Small intestine (tissue), 16 donors: ENCODE measurements at places on chromosomes 13 and 19. TPM values are rescaled to one million over a fixed set of nuclear protein-coding genes. Genes with fewer than 3 reads are reported as not detected.

GRCh38 chr19:29096896-29097295 is 116.1 kb downstream of the UQCRFS1 start:
- DNase-seq = no peak

DNA sequence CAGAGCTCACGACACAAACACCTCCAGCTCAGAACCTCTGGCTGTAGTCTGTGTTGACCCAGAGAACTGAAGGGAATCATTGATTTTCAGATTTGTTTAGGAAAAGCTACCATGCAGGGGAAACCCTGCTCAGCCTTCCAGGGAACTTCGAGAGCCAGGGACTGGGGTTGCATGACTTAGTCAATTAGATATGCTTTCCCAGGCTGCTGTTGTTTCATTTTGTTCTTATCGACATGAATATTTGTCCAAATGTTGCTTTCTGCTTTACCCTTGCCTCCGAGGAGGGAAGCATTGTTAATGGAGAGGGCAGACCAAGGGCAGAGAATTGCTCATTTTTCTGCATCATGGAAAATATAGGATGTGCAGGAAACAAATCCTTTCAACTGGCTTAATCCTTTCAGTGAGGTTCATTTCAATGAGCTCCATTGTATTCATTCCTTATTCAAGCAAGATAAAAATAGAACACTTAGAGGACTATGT is 82.5 kb downstream of the KLF5 start:
- DNase-seq = peak; percentile 22

GRCh38 chr13:97220151-97220900 is 1.8 kb upstream of the MBNL2 start:
- no peak for DNase-seq

DNA sequence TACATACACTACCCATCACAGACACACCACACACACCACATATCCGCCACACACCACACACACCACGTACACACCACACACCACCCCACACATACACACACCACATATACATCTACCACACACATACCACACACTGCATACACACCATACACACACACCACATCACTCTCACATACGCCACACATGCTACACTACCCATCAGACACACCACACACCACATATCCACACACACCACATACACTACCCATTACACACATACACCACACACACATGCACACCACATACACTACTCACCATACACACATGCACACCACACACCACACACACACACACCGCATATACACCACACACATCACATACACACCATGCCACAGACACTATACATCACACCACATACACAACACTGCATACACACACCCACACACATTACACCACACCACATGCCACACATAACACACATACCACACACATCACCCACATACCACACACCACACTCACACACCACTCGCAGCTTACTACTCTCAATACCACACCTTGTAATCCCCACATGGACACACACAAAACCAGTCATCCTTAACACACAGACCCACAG is 9.5 kb downstream of the ERFL start:
- no peak for DNase-seq

- DNase-seq = no peak
Observed at GRCh38 chr19:46626446-46626845, 1.6 kb upstream of the PTGIR start.

GRCh38 chr13:99332456-99332855 is 25.3 kb upstream of the GPR183 start:
- no peak for DNase-seq

- DNase-seq = no peak
Observed at GRCh38 chr13:40189426-40189825, 477.0 kb downstream of the FOXO1 start.

GRCh38 chr13:110343241-110343865 is 36.3 kb downstream of the COL4A2 start:
- DNase-seq = no peak

GRCh38 chr19:52138278-52138982 is 1.3 kb downstream of the ZNF616 start:
- DNase-seq = peak; percentile 16

- peak; percentile 69 for DNase-seq
Observed at GRCh38 chr19:45591004-45591637, 6.5 kb upstream of the OPA3 start.

- no peak for DNase-seq
Observed at GRCh38 chr19:46972311-46972710, 47.3 kb upstream of the NPAS1 start.

GRCh38 chr13:76884186-76884906 is 1.9 kb downstream of the KCTD12 start:
- no peak for DNase-seq

DNA sequence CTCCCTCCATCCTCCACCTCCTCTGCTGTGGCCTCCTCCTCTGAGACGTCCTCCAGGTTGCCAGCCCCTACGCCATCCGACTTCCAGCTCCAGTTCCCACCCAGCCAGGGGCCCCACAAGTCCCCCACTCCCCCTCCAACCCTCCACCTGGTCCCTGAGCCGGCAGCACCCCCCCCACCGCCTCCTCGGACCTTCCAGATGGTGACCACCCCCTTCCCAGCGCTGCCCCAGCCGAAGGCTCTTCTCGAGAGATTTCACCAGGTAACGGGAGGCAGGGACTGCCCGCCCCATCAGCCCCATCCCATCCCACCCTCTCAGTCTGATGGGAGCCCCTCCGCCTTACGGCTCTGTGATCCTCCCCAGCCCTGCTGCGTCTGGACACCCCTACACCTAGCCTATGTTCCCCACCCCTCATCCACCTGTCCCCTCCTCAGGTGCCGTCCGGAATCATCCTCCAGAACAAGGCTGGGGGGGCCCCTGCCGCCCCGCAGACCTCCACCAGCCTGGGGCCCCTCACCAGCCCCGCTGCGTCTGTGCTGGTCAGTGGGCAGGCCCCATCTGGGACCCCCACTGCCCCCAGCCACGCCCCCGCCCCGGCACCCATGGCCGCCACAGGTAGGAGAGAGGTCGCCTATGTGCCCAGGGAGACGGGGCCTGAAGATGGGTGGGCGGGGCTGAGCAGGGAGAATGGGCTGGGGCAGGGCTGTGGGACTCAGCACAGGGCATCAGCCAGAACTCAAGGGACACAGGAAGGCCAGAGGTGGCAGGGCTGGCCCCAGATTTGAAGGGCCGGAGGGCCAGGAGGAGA is 18.6 kb upstream of the EHD2 start:
- DNase-seq = no peak

DNA sequence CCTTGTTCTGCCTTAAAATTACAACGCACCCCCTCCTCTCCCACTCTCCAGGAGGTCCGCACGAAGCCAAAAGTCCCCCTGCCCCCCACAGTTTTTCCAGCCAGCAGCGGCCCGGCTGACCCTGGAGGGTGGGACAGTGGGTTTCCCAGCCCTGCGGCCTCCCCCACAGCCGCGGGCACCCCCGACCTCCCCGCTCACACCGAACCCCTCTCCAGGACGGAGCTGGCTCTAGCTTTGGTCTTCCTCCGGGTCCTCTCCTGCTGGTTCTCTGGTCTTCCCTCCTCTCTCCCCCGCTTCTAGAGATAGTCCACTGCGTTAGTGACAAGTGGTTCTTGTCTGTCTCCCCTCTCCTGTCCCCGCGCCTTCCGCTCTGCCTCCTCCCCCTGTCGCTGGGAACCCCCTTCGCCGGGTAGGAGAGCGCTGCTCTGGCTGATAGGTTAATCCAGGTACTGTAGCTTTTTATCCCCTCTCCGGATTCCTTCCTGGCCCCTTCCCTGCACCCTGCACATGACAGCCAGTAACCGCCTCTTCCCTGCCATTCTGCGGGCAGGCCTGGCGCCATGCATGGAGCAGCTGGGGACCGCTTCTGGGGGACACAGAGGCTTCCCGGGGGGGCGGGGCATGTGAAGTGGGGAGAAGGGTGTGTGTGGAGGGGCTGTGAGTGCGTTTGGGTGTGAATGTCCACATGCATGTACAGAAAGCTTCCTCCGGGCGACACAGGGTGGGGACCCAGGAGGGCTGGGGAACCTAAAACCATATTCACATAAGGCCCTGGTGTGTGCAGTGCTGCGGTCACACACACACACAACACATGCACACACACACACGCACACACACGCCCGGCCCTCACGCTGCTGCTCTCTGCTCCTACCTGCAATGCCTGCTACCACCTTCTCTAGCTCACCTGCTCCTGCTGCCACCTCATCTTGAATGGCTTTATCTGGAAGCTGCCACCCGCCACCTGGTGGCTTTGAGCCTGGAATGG is 17.2 kb downstream of the PRR36 start:
- DNase-seq = no peak

DNA sequence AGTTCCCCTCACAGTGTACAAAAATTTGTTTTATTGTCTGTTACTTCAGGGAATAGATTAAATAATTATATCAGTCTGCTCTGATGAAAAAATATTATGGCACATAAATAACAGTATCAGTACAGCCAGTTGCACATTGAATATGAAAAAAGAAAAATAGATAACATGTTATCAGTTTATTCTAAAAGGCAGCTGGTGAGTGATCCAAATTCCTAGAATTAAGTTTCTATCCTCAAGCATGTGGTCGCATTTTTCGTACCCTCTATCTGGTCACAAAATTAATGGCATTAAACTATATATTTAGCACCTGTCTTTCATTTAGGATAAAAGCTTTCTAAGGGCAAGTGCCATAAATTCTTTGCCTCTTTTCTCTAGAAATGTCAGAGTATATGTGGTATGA is 944.8 kb upstream of the PCDH9 start:
- DNase-seq = no peak

DNA sequence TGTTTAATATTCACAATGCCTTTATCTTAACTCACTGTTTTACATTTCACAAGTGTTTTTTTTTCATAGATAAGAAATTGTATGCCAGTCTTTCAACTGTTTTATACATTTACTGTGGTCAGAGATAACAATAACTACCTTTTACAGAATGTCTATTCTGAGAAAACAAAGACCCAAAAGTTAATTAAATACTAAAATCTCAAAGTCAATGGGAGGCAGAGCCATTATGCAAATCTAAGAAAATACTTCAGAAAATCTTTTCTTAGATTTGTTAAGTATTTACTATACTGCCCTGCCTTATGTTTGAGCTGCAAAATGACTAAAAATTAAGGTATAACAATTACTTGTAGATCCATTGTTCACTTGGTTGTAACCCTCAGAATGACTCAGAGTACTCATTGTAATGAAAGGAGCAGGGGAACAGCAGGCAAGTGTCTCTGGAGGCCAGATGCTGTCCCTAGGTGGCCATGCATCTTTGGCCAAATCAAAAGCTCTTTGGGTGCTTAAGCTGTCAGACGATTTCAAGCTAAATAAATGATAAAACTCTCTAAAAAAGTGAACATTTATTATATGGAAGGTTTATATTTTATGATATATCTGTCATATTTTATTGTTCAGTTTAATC is 770.1 kb upstream of the PCDH20 start:
- no peak for DNase-seq

GRCh38 chr13:35472323-35472881 is 4.1 kb downstream of the MAB21L1 start:
- DNase-seq = no peak

DNA sequence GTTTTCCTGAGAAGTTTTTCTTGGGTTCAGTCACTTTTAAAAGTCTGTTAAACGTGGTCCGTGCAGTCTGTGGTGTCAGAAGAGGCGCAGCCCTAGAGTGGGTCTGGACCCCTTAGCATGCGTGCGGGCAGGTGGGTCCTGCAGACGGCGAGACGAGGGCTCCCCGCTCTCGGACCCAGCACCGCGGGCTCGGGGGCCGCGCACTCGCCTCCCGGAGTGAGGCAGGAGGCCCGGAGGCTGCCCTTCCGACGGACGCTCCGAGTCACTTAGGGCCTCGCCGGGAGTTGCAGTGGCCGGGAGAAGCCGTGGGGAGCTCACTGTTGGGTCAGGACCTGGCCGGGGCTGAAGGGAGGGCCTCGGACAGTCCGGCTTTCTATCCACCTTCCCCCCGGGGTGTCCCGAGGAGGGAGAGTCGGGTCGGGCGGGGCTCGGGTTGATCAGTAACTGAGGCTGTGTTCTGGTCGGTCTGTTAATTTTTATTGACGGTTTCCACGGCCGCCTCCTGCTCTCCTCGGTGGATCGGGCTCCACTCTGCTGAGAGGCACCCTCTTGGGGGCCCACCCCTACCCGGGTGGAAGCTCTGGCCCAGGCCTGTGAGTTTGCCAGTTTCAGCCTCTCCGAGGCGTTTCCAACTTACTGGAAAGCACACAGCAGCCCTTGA is 1.3 kb downstream of the PTBP1 start:
- peak; percentile 77 for DNase-seq

- no peak for DNase-seq
Observed at GRCh38 chr13:48505012-48505411, 27.9 kb downstream of the RCBTB2 start.

- DNase-seq = no peak
Observed at GRCh38 chr19:39676004-39676403, 20.3 kb downstream of the LGALS16 start.

GRCh38 chr13:98234348-98234747 is 57.3 kb upstream of the RNF113B start:
- DNase-seq = no peak

DNA sequence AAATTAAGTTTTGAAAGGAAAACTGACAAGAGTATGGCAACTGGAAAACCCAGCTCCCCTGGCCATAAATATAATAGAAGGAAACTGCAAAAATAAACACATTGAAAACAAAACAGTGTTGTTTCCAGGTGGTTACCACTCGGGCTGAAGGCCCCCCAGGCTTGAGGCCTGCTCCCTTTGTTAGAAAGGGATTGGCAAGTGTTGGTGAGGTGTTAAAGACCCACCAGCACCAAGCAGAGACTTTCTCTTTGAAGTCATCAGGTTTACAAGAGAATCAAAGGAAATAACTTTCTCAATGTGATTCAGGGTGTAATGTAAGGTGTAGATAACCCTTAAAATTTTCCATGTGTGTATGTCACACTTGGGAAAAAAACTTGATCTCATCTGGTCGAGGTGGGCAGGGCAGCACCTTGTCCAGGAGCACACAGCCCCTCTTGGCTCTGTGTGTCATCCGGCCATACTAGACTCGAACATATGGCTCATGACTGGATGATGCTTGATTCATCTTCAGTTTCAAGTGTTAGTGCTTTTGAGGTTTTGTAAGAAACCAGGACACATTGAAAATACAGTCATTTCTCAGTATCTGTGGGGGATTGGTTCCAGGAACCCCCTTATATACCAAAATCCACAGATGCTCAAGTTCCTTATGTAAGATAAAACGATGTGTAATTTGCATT is 7.8 kb downstream of the ACTN4 start:
- DNase-seq = peak; percentile 38

DNA sequence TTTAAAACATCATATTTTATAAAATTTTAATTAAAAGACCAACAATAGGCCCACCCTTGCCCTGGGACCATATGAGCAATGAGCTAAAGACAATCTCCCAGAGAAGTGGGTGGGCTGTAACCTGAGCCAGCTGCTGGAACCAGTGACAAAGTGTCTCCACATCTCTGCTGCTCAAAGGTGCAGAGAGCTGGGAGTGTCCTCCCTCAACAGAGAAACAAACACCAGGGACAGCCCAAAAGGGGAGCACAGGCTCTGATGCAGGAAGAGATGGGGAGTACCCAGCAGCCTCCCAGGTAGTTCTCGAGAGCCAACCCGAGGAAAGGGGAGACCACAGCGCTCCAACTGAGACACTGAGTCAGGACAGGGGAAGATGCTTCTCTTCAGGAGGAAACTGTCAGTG is 39.1 kb downstream of the DOCK9 start:
- DNase-seq = no peak

The SPRED3 gene
- polyA plus RNA-seq = 2.5 TPM

The AMER2 gene
- not detected for polyA plus RNA-seq

The TRPM4 gene
- polyA plus RNA-seq = 15.8 TPM

The CHST8 gene
- 0.54 TPM for polyA plus RNA-seq

The DCT gene
- polyA plus RNA-seq = not detected

The ZNF506 gene
- polyA plus RNA-seq = 3.5 TPM

The PRR22 gene
- 9.4 TPM for polyA plus RNA-seq

The KIR2DL1 gene
- 0.04 TPM for polyA plus RNA-seq

The ZNF625 gene
- 1.3 TPM for polyA plus RNA-seq

The COX6B2 gene
- not detected for polyA plus RNA-seq

The PRODH2 gene
- polyA plus RNA-seq = not detected

The MBD3L4 gene
- polyA plus RNA-seq = not detected
